ENCODE measurements at places on chromosomes 7 and 10.

DNA sequence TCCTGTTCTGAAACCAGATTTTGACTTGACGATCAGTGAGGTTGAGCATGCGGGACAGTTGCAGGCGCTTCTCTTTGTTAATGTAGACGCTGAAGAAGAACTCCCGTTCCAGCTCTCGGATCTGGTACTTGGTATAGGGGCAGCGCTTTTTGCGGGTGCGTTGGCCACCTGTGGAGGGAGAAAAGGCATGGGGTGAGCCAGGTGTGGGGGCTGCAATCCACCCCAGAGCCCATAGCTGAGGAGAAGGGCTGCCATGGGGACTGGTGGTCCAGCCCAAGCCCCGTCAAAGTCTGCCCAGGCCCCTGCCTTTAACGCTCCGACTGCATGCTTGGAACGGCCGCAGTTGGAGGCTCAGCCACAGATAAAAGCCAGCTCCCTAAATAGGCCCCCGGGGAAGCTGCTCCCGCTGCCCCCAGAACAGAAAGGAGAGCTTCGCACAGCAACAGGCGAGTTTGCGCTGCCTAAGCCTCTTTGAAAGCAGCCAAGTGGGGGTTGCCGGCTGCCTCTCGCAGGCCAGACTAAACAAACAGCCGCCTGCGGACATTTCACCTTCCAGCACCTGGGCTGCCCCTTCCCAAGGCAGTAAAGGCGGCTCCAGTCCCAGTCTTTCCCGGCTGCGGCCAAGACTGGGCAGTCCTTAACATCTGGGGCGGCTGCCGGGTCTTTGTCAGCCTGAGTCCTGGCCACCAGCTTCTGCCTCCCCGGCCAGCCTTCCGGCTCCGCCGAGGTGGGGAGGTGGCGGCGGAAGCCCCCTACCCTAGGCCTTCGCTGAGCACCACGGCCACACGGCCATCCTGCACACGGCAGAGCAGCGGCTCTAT lies 2.0 kb downstream of the HOXA11 start:
- DNase-seq, result peak; percentile 68

DNA sequence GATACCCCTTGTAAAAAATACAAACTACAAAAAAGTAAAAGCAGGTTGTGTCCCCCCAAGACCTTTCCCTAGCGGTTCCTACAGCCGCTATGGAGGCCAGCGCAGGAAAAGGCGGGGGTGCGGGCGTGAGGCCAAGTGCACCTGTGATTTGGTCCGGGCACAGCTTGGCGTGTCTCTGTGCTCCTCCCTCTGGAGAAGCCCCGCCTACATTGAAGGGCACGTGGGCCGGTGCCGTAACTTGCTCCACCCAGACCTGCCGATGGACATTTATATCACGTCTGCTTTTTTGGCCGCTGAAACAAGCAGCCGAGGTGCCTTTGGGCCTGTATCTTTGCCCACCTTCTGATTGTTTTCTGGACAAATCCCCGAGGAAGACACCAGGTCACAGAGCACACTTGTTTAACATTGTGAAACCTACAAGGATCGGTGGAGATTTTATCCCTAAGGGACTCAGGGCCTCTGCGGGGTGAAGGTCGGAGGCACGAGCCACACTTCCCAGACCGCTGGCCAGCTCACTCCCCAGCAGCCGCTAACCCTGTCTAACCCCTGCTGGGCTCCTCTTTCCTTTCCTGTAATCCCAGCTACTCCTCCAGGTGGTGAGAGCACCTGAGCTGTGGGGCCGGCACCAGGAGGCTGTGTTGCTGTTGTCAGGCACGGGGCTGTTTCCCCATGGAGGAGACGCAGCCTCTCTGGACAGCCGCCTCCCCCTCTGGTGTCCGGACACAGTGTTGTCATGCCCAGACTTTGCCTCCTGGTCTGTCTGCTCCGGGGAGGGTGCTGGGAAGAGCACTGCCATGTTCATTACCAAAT lies 18.8 kb upstream of the INPP5A start:
- peak; percentile 56 for DNase-seq

DNA sequence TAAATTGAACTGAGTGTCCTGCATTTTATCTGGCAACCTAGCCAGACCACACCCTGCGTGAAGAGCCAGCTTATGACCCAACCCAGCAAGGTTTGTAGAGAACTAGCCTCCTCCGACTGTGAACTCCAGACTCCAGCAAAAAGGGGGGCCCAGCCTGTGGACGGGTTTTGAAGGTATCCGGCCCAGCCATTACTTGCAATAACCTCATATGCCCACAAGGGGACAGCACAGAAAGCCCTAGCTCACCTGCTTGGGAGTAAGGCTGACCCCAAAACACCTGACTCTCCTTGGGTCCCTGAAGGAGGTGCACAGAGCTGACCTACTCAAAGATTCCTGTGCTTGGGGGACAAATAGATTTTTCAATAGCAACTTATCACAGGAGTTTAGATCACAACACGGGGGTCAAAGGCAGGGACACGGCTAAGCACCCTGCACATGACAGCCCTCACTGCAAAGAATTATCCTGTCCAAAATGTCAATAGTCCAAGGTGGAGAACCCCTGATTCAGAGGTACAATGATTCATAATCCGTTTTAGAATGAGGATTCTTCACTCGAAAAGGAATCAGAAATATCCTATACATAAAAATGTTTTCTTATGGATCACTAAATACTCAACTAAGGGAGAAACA lies 4.6 kb downstream of the TRPV6 start:
- DNase-seq, result no peak

DNA sequence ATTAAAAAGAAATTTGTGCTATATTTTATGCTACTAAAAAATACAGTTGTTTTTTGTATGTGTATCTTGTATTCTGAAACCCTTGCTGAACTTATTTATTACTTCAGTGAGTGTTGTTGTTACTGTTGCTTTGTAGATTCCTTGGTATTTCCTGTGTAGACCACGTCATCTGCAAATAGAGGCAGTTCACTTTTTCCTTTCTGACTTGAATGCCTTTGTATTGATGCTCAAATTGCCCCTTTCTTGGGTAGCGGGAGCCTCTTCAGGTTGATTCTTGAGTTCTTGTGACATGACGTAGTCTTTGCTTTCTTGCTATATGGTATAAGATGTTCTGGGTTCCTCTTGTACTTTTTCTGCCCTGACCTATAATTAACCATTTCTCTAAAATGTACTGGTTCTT lies 504.1 kb downstream of the SDK1 start:
- DNase-seq, result no peak

- no peak for DNase-seq
Measured at GRCh38 chr7:155725006-155725355, 80.5 kb downstream of the RBM33 start.
